ENCODE measurements at places on chromosomes 5 and 9.
A peak's percentile ranks its signal among the peaks of the same experiment; 100 is the strongest.

- DNase-seq, result peak; percentile 58
Observed at GRCh38 chr9:129624947-129625346, 1.0 kb upstream of the NTMT1 start.

GRCh38 chr5:93246090-93246855 is 334.7 kb downstream of the NR2F1-AS1 start:
- DNase-seq, result no peak

GRCh38 chr5:131363811-131364506 is 100.1 kb downstream of the CDC42SE2 start:
- no peak for DNase-seq

GRCh38 chr5:180080486-180081280 is 9.1 kb upstream of the RNF130 start:
- DNase-seq, result peak; percentile 47

DNA sequence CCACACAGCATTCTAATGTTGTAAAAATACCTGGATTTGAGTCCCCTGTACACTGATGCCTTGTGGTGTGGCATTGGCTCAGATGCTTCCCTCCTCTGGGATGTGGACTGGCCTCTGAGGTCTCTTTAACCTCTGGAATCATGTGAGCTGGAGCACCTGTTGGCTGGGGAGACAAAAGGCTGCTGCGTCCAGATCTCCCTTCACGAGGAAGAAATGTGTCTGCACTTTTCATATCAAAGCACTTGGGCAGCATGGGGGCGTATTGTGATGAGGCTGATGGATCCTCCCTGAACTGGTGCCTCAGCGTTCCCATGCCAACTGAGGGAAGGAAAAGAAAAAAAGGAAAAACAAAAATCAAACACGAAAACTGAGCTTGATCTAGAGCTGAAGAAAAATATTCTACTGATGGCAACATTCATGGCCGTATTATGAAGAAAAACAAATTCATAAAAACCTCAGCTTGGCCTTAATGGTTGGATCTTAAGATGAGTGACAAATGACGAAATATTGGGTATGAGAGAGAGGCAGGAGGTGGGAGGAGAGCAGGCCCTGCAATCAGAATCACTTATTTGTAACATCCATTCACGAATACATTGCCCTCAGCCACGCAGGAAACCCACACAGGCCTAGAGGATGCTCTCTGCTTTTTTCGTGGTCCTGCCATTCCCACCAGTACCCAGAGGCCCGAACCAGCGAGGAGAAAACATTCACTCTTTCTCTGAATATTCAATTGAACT is 26.2 kb downstream of the GRIA1 start:
- no peak for DNase-seq

- DNase-seq, result no peak
Observed at GRCh38 chr5:76689321-76690036, 26.4 kb upstream of the F2R start.

DNA sequence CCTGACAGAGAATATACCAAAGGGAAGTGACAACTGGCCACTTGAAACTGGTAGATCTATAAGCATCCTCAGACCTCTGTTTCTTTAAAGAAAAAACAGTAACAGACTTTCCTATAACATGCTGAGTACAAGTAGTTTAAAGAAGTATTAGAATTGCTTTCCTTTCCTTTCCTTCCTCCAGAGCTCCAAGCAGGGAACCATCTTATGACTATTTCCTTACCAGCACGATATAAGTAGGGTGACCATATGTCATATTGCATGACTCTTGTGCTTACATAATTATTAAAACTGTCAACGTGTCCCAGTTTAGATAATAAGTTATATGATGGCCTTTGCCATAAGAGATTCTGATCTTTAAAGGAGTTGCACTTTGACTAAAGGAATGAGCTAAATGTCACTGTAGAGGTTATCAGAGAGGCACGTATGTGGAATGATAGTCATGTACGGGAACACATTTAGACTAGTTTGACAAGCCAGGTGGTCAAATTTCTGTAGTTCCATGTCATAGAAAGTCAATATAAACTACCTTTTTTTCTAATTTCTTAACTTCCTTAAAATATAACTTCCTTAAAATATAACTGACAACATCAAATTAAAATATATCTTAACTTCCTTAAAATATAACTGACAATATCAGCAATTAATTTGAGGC is 212.7 kb upstream of the CD180 start:
- no peak for DNase-seq

- DNase-seq, result no peak
Observed at GRCh38 chr5:105978011-105978410, 1692.7 kb downstream of the EFNA5 start.

DNA sequence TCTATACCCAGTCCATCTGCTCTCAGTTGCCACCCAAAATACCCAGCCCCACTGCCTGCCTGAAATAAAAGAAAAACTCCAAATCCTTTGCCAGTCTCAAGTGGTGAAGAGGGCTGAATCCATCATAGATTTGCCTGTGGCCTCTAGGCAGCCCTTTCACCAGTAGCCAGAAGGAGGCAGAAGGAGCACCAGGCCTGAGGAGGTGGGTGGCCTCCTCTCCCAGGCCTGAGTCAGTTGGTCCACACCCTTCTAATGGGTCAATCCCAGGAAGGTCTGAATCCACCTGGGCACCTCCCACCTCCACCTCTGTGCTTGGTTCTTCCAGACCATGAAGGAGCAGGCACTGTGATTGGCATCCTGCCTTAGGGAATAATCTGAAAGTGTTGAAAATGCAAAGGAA is 97.0 kb downstream of the DAPK1 start:
- no peak for DNase-seq

- no peak for DNase-seq
Observed at GRCh38 chr9:14428781-14429230, 114.9 kb upstream of the NFIB start.

DNA sequence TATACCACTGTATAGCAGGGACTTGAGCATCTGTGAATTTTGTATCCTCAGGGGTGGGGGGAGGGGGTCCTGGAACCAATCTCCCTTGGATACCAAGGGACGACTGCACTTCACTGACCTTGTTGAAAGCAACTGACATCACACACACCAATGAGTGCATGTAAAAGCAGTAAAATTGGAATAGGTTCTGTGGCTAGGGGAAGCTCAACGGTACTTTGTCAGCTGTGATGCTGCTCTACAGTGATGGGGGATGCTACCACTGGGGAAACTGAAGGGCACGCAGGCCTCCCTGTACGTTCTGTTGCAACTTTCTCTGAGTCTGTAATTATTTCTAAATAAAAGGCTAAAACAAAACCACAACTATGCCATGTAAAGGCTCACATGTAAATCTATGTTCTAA is 47.0 kb upstream of the RETREG1 start:
- no peak for DNase-seq
